ENCODE measurements at places on chromosomes 3 and 15.

GRCh38 chr3:113153499-113154107 lies 57.8 kb upstream of the BOC start:
- no peak for DNase-seq

- DNase-seq = no peak
Measured at GRCh38 chr3:33067484-33067883, 29.5 kb downstream of the GLB1 start.

DNA sequence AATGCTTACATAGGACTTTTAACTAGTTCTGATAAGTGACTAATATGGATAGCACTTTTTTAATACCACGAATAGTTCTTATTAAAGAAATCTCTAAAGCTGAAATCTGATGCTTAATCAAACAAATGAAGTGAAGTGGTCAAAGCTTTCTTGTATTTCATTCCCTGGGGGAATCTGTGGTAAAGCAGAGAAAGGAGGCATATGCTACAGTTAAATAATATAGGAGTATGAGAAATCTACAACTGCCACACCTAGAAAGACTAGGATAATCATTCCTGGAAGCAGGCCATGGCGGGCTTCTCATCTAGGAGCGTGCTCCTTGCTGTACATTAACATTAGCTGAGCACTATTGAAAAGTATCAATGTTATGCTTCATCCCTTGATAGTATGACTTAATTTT lies 835.7 kb downstream of the OTOL1 start:
- DNase-seq = no peak

GRCh38 chr3:154849408-154849807 lies 230.7 kb upstream of the MME start:
- DNase-seq = no peak

Measured in NCI-H187 treated with DMSO at 0.1 percent for 48 hours (cell line).